Left colon (tissue), 2 donors: ENCODE measurements at places on chromosomes 2 and 18.

- DNase-seq, result peak; percentile 78
Observed at GRCh38 chr18:2636126-2636631, 19.3 kb upstream of the SMCHD1 start.

- no peak for DNase-seq
Observed at GRCh38 chr18:58900015-58900649, 35.5 kb downstream of the ZNF532 start.

- DNase-seq, result no peak
Observed at GRCh38 chr2:7738596-7738995, 821.4 kb downstream of the RNF144A start.

GRCh38 chr2:156329031-156329926, 3.2 kb downstream of the NR4A2 start:
- no peak for DNase-seq

DNA sequence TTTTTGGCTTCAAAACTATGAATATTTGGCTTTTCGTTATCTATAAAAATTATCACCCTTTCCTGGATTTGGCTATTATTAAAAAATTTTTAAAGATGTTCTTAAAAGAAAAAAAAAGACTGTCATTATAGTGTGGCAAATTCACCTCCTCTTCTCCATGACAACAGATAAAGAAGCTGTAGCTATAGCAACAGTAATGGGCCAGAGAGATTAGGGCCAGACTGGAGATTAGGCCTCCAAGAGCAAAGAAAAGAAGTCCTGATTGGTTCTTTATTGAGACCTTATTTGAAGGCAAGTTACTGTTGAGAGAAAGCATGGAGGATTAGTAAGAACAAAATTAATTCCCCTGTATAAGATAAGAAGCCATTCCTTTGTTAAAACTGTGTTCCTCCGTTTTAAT, 812.5 kb downstream of the DCC start:
- no peak for DNase-seq
